ENCODE measurements at places on chromosomes 2 and 18.

- DNase-seq = no peak
Measured at GRCh38 chr2:131044075-131044756, 49.0 kb downstream of the FAM168B start.

DNA sequence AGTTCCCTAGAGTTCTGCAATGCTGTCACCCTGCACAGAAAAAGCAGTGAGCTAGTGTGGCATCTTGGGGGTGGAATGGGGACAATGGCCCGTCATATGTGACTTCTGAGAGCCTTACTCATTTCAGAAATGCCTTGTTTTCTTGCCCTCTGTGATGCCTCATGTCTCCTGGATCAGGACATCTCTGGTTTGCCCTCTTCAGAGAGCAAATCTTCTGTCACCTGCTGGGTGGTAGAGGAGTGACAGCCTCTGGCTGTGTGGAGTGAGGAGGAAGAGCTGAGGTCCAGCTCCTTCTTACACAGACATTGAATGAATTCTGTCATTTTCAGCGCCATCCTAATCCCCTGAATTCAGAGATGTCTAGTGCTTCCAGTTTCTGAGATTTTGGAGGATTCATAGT lies 55.6 kb upstream of the PHLPP1 start:
- no peak for DNase-seq

GRCh38 chr2:240556553-240557100 lies 1.2 kb downstream of the ANKMY1 start:
- no peak for DNase-seq

GRCh38 chr18:66280470-66280869 lies 323.4 kb downstream of the CDH19 start:
- no peak for DNase-seq

DNA sequence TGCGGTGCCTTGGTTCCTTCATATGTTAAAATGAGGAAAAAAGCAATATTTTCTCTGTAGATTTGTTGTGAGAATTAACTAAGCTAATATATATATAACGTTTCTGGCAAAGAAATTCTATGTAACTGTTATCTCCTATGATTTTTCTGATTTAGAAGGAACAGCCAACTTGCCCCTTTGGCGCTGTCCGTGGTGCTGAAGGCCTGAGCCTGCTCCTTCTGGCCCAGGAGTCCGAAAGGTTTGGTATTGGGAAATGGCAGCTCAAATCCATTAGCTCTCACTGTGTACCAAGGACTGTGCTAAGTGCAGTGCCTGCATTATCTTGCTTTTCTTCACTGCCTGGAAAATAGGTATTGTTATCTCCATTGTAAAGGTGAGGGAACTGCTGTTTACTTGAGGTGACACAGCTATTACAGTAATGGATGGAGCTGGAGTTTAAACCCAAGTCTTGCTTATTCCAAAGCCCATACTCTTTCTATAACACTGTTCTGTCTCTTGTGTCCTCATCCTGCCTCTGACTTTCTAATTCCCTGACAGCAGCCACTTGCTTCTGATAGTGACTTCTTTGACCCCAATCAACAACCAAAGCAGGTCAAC lies 52.2 kb downstream of the C1QL2 start:
- no peak for DNase-seq

GRCh38 chr18:37266290-37266689 lies 299.3 kb downstream of the CELF4 start:
- no peak for DNase-seq

DNA sequence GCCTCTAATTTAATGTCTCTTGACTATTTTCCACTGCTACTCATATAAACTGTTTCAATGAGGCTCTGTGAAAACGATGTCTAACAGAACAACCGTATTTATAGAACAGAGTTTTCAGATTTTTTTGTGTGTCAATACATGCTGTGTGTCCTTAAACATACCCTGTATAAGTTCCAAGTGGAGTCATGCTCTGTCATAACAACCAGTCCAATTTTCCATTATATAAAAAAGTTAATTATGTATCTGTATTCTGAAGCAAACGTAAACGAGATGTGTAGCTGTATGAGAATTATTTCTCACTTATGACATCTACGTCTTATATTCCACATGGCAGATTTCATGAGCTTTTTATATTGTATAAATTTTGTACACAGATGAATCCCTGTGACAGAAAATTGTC lies 13.9 kb upstream of the GULP1 start:
- no peak for DNase-seq

- DNase-seq = no peak
Measured at GRCh38 chr2:112630268-112630667, 15.5 kb upstream of the SLC20A1 start.

- no peak for DNase-seq
Measured at GRCh38 chr18:35241448-35241804, 592 bp downstream of the ZNF397 start.
